ENCODE measurements at places on chromosomes 6 and 20.

- DNase-seq = no peak
These were observed 62.3 kb upstream of the SLCO4A1 start for GRCh38 chr20:62580052-62580451.

DNA sequence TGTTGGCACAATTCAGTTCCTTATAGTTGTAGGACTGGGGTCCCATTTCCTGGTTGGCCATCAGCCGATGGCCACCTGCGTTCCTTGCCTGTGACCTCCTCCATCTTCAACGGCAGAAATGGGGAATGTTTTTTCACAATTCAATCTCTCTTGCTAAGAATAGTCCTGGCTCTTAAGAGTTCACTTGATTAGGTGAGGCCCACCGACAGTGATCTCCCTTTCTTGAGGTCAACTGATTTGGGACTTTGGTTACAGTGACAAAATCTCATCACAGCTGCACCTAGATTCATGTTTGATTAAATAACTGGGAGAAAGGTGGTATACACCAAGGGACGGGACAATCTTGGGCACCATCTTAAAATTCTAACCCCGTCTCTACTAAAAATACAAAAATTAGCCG lies 139.1 kb upstream of the DTNBP1 start:
- DNase-seq = no peak

GRCh38 chr6:37903351-37904340 lies 84.1 kb downstream of the ZFAND3 start:
- no peak for DNase-seq

DNA sequence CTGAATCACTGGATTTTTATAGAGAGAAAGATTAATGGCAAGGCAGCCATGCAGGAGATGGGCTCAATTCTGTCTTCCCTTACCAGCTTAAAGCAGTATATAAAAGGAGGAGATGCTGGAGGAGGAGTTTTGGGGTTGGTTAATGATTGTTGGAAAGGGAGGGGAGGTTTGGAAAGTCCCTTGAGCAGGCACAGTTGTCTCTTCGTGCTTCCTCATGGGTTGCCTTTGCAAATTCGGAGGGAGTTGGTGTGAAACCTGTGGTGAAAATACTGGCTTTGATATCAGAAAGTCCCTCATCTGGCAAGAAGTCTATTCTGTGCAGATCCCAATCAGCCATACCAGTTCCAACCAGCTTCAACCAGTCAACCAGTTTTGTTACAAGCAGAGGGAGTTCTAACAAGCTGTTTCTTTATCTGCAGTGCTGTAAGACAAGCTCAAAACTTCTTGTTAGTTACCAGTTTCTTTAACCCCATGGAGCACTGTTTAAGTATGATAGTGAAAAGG lies 107.0 kb downstream of the HIVEP1 start:
- DNase-seq = no peak

DNA sequence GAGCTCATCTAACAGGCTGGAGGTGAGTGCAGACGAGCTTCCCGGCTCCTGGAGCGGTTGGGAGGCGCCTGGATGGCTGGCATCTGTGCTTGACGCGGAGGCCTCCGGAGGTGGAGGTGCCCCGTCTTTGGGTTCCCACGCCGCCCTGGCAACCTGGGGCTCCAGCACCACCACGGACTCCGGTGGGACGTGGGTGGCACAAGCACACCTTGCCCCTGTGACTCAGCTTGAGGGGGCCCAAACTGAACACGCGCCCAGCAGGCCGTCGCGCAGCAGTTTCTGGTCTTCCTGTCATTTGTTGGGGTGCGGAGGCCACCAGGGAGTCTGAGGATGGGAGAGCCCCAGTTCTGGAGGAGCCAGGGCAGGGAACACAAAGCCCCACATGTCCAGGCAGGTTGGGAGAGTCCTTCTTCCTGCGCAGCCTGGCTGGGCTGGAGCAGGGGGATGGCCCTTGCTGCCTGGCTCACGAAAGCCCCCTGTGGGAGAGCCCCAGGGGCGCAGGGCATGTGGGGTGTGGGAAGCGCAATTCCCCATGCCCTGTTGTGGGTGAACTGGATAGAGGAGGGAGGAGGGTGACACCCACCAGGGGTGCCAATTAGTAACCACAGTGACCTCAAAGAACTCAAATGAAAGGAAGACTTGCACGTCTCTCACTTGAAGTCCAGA lies 1378.6 kb upstream of the DEFB115 start:
- no peak for DNase-seq

GRCh38 chr6:87925373-87926060 lies 122.1 kb upstream of the SPACA1 start:
- no peak for DNase-seq

DNA sequence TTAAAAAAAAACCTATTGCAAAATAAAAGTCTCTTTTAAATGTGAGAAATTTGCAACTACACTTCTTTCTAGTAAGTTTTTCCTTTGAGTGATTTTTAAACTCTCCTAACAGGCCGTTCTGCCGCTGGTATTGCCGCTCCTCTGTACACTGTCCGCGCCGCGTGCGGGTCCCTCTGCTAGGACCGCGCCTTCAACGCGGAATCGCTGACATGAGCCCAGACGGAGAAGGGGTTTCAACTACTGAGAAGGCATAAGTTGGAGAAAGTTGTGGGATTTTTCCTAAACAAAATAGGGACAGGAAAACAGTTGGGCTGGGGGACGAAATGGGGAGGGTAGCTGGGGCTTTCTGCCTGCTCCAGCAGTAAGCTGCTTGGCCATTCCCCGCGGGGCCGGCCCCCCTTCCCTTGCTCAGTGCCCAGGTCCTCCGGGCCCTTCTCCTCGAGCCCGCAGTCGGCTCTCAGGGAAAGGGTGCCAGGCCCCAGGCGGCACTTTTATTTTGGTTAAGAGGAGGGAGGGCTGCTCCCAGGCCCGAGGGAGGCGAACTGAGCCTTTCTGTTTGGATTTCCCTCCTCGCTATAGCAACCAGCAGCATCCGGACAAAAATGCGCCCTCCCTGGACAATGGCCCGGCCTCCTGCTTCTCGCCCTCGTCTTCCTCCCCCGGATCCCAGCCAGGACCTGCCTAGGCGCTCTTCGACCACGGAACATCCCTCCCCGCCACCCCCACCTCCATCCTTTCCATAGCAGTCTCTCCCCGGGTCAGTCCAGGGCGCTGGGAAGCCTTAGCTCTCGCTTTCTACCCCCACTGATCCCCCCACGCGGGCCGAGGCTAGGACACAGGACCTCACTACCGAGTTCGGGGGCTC lies 6.8 kb upstream of the POU3F2 start:
- no peak for DNase-seq
